ENCODE measurements at places on chromosomes 11 and 22.

DNA sequence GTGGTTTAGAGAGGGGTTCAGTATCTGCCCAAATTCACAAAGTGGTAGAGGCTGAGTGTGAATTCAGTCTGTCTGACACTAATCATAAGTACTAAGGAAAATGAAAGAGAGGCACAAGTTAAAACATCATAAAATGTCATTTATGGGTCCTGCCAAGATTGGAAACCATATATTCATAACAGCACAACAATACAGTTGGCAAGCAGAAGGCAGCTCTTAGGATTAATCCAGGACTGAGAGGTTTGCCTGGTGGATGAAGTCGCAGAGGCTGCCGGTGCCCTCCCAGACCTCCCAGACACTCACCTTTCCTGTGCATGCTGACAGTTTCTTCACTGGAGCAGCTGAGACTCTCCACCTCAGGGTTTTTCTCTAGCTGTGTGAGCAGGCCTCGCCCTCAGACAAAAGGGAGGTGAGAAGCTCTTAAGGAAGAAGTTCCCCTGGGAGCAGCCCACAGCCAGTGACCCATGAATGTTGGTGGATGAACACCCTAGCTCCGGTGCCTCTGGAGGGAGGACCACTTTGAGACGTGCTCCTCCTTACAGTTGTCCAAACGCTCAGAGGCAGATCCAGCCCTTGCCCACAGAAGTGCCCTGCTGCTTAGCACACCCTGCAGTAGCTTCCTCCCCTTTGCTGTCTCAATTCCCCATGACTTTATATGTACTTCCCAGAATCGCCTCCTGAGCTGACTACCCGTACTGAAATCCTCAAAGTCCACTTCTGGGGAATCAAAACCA lies 43.7 kb downstream of the MAML2 start:
- no peak for DNase-seq

DNA sequence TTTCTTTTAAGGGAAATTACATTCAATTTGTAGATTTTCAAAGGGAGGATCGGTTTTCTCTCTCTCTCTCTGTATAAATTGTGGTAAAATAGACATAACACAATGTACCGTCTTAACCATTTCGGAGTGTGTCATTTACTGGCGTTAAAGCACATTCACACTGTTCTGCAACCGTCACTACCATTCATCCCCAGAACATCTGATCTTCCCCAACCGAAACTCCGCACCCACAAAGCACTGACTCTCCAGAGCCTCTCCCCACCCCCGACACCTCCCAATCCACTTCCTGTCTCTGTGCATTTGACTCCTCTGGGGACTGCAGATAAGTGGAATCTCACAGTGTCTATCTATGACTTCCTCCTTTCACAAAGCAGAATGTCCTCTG lies 15.9 kb upstream of the GRAMD4 start:
- no peak for DNase-seq

DNA sequence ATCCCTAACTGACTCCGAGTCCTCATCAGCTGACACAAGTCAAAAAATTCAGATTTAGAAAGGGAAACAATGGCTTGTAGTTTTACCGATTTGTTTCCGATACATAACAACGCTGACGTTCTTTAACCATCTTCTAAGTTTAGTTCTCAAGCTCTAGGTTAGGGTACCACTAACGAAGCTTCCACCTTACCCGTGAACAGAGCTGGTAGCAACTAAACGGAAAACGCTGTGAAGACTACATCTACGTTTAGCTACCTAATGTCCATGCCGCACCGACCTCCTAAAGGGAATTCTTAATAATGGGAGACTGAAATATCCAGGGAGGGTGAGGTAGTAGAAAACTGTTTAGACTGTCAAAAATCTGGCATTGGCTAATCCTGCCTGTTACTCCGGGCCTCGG lies 1.0 kb downstream of the NUP98 start:
- DNase-seq = no peak

GRCh38 chr11:79219186-79220045 lies 221.4 kb downstream of the TENM4 start:
- no peak for DNase-seq

DNA sequence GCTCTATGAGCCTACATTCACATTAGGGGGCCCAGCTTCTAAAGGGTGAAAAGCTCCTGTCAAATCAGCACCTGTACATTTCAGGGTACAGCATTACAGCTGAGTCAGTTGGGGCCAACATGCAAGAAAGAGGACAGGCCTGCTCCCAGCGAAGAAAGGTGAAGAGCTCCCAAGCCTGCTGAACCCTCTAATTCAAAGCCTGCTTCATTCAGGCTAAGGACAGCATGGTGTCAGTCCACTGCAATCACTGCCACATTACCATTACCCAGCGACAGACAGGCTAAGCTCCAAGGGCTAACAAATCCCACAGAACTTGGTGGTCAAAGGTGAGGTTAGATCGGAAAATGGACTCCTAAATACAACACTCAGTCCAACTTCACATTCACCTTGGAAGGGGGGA lies 65.4 kb upstream of the CHRM4 start:
- no peak for DNase-seq

GRCh38 chr11:17256512-17256911 lies 20.0 kb upstream of the NUCB2 start:
- peak; percentile 98 for DNase-seq

- peak; percentile 25 for DNase-seq
These were observed 514.1 kb downstream of the CNTN5 start for GRCh38 chr11:99534812-99535211.

DNA sequence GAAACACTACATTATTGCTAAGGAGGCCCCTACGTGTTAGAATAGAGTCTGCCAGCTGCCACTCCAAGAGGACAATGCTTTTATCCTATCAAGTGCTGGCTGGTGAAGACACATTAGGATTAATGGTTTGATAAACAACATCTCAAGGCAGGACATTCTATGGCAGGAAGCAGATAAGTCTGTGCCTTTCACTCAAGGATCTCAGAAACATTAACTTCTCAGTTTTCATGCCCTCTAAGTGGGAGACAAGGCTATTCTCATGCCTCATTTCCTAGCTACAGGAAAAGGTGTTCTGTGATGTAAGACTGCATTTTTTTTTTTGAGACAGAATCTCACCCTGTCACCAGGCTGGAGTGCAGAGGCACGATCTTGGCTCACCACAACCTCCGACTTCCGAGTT lies 23.5 kb upstream of the TIMP3 start:
- no peak for DNase-seq

GRCh38 chr11:72353861-72354260 lies 80.5 kb downstream of the CLPB start:
- peak; percentile 28 for DNase-seq

DNA sequence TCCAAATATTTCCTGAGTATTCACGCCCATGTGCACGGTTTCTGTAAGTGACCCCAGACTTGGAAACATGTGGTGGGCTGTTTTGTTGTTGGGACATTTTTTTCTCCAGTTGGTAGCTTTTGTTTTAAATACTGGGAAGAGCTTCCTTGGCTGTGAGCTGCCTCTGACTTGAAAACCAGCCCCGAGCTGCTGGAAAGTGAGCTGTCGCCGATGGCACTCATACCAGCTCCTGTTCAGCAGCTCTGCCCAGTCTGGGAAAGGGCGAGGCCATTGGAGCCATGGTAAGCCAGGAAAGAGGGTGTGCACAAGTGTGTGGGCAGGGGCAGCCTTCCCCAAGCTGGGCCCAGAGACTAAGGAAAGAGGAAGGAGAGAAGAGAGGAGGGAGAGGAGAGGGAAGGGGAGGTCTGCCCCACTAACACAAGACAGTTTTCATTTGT lies 3.2 kb upstream of the FLI1 start:
- DNase-seq = no peak

DNA sequence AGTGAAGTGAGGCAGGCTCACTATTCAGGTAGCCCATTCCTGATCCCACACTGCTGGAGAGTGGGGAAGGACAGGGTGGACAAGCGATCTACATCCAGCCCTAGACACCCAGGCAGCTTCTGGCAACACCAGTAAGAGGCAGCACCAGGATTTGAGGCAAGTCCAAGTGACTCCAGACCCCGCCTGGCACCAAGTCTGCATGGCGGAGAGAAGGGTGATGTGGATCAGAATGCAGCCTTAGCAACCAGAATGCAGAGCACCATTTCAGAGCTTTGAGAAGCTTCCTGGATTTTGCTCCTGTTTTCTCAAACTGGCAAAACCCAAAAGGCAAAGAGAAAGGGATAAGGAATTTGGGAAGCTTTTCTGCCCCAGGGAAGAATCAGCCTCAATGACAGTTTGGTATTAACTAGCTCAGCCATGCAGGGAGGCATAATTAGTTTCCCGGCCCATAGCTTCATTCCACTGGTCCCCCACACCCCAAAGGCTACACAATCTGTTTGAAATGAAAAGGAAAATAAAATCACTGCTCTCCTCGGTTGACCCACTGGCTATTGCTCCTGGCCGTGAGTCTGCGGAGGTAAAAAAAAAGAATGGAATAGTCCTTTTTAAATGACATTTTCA lies 17.3 kb downstream of the GALNT18 start:
- no peak for DNase-seq

- peak; percentile 38 for DNase-seq
These were observed 71.7 kb downstream of the FDX1 start for GRCh38 chr11:110501428-110501827.

GRCh38 chr11:73236854-73237253 lies 18.8 kb downstream of the P2RY2 start:
- DNase-seq = peak; percentile 45

- DNase-seq = peak; percentile 25
These were observed 16.6 kb upstream of the BDNF start for GRCh38 chr11:27716835-27717234.

DNA sequence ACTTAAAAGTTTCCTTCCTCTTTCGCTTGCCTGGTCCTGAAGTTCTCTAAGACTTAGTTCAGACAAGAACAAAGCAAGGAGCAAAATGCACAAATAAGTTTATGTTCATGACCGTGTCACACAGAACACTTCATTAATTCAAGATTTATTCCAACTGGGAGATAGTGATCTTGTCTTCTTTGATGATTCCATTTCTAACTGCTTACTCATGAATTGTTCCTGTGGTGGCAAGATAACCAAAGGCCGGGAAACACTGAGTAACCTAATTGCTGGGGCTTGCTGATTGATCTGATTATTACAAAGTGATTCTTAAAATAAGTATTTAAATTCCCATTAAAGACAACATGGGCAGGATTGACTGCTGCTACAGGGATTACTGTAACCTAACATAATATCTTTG lies 1462.9 kb upstream of the RAG2 start:
- DNase-seq = no peak

- DNase-seq = no peak
These were observed 31.7 kb downstream of the LMO1 start for GRCh38 chr11:8231979-8232378.

- DNase-seq = no peak
These were observed 354.9 kb upstream of the FAT3 start for GRCh38 chr11:91869686-91870085.

GRCh38 chr11:47886096-47886495 lies 37.9 kb upstream of the NUP160 start:
- peak; percentile 84 for DNase-seq

- no peak for DNase-seq
These were observed 15.4 kb upstream of the POU2AF2 start for GRCh38 chr11:111230122-111230465.

- no peak for DNase-seq
These were observed 41.9 kb upstream of the SMIM38 start for GRCh38 chr11:69113646-69114340.

DNA sequence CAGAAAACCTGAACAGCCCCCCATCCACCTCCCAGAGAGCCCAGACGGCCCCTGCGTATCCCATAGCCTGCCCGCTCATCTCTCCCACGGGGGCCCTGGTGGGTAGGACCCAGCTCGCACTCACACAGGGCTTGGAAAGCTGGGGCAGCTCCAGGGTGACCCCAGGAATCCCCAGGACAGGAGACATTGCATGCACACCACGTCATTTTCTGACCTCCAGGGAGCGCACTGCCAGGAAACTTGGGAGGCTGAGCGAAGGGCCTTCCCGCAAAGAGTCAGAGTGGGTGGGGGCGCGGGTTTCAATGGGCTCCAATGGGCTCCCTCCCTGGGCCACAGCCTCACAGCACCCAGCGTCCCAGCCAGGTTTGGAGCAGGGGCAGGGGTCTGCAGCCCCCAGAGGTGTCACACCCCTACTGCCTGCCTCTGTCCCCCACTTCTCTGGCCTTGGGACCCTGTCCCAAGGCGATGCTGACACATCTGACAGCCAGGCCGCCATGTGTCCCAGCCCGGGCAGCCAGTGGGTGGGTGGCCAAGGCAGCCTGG lies 8.2 kb upstream of the SYT8 start:
- DNase-seq = peak; percentile 74

- DNase-seq = no peak
These were observed 60.3 kb downstream of the IRAG1 start for GRCh38 chr11:10633261-10633660.

DNA sequence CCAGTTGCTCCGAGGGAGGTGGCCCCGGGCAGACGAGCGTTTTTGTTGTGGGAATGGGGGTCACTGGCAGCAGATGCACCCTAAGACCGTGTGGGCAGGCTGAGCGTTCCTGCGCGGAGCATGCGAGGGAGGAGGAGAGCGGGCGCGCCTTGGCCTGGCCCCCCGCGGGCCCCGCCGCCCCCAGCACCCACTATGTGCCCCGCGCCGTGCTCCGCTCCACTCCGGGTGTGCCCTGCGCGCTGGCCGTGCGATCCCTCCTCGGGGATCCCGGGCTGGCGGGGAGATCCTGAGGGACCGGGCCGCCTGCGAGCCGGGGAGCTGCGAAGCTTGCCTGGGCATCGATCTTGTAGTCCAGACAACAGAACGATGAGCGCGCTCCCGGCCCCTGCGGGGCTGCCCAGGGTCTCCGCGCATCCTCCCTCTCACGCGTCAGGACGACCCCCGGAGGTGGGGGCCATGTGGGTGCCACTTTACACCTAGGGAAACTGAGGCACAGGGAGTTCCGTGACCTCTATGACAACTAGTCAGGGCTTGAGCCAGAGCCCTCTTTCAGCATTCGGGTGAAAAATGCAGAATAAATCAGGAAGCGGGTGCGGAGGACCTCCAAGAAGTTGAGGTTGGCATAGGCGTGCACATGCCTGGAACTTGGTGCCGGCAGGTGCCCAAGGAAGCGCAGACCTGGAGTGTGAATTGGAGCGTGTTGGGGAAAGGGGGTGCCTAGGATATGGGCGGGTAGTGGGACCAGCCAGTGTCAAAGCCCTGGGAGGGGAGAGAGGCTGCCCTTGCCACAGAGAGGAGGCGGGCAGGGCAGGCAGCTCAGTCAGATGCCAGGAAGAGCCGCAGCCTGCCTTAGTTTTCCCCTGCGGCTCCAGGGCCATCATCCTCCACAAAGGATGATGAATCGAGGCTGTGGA lies 1.3 kb upstream of the KMT5B start:
- no peak for DNase-seq

DNA sequence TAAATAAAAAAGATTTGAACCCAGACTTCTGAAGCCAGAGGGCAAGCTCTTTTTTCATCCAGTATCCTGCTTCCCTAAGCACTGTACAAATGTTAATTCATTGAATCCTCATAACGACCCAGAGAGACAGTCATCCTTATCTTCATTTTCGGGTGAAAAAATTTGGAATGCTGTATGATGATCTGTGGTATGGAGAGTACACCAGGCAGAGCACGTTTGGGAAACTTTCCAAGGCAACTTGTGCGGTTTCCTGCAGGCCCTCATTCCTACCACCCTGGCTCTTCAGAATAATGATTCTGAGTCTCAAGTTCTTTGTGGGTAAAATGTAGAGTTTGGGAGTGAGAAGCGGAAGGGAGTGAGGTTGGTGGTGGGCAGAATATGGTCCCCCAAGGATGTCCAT lies 177.9 kb upstream of the CADM1 start:
- no peak for DNase-seq

GRCh38 chr22:37893583-37893983 lies 12.5 kb upstream of the MICALL1 start:
- no peak for DNase-seq

- DNase-seq = no peak
These were observed 77.4 kb downstream of the HIPK3 start for GRCh38 chr11:33334627-33335026.

GRCh38 chr11:107961480-107961879 lies 33.2 kb downstream of the RAB39A start:
- DNase-seq = no peak

Measured in fibroblast of pulmonary artery (primary cell).